ENCODE measurements at places on chromosomes 4 and X.

DNA sequence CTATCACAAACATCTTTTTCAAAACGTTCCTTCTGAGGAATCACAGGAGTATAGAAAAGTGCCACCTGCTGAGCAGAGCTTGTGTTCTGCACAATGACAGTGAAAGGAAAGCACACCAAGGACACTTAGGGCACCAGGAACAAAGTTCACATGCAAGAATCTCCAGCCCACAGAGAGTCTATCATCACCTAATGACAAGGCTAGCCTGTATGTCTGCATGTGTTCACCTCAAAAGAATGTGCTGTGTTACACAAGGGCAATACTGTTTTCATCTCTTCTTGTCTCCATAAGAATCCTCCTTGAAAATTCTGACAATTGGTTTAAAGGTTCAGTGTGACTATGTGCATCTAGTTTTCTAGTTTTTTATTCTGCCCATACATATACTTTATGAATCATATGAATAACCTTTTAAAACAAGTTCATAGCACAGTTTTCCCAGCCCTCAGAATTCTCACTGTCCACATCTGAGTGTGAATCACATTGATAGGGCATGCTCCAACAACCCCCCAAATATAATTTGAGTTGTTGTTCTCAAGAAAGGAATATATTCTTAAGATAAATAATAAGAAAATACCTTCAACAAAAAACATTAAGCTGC lies 118.0 kb downstream of the PWWP3B start:
- DNase-seq, result no peak

GRCh38 chrX:22136711-22137110 lies 104.6 kb downstream of the PHEX start:
- no peak for DNase-seq

DNA sequence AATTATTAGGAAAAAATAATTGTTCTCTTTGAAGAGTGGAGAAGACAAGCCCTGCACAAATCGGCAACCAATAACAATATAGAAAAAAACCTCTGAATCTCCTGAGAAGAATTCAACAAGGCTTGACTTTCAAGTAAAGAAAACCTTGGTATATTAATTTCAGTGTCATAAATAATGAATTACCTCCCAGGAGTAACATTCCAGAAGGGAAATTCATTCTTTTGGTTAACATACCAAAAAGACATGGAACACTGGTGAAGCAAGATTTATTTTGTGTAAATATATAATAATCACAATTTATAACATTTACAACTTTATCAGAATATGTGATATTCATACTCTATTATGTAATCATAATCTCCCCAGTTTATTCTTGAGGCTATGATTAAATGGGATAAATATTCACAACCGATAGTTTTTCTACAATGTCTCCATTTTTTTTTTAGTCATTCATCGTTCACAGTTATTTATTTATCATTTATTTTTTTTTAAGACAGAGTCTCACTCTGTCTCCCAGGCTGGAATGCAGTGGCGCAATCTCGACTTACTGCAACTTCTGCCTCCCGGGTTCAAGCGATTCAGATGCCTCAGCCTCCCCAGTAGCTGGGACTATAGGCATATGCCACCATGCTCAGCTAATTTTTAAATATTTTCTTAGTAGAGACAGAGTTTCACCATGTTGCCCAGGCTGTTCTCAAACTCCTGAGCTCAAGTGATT lies 53.0 kb upstream of the RPS6KA6 start:
- no peak for DNase-seq

- no peak for DNase-seq
Observed at GRCh38 chrX:154437971-154438893, 1.3 kb downstream of the GDI1 start.

DNA sequence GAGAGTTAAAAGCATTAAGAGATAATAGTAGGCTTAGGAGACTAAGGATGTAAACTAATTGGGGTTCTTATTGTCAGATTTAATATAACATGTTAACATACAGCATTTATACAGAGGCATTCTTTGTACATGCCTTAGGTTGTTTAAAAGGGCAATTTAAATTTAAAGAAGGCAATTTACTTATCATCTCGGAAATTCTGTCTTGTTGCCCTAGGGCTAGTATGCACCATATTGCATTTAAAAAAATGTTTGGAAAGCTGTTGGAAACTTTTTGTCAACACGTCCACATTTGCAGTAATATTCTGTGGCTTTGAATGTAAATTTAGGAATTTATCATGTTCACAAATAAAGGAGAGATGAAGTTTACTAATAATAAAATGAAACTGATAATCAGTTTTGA lies 25.5 kb downstream of the GALNT7 start:
- DNase-seq, result no peak

DNA sequence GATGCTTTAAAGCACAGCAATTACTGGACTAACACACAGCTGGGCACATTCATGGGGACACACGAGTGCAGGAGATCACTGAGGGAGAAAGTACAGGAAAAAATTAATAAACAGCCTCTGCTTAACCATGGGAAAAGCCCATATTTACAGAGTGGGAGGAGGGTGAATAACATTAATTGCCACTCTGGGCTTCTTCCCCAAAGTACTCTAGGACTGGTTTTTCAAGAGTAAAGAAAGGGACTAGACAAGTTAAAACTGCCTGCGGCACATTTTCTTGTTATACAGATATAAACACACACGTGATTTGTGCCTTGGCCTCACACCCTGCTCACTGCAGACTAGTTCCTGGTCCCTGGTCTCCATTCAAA lies 179.7 kb upstream of the TET2 start:
- DNase-seq, result no peak

DNA sequence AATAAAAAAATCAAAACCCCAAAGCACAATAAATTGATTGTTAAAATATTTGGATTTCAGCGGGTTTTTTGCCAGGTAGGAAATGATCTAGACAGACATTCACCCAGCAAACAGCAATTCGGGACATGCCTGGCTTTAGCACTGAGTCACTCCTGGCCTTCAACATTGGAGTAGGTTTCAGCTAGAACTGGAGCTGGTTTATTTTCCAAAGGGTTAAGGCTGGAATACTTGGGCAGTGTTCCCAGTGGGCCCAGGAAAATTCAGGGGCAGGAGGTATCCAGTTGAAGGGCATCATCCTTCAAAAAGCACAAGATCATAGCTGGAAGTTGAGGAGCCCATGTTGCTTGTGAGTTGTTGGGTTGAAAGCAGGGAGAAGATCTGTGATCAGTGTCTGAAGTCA lies 41.0 kb downstream of the TXLNG start:
- DNase-seq, result no peak

DNA sequence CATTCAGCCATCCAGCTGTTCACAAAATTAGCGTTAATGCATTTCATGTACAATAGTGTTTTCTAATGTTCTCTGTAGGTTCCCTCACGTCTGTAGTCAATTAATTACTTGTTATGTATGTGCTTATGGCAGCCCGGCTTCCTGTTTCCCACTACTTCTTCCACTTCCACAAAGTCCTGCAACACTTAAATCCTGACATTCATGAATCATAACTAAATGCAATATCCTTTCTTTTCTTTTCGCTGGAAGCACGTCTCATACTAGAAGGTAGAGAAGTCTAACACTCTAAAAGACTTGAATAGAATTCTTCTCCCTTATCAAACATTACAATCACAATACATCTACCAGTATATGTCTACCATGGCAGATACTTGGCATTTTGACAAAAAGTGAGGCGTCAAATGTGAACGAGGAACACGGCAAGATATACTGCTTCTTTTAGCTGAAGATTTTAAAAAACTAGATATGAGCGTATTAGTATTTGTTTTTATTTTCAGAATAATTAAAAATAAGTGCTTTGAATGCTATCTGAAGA lies 239.0 kb upstream of the DIAPH2 start:
- DNase-seq, result no peak

DNA sequence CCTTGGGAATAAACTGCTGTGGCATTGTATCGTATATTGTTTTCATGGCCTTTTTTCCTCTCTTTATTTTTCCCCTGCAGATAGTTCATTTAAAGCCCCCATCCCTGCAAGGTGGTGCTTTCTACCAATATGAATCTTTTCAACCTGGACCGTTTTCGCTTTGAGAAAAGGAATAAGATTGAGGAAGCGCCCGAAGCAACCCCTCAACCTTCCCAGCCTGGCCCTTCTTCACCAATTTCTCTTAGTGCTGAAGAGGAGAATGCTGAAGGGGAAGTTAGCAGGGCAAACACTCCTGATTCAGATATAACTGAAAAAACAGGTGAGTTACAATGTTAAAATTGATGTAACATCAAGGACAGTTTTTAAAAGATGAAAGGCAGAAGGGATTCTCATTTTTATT lies 601 bp downstream of the SMARCAD1 start:
- DNase-seq, result no peak

GRCh38 chr4:185120631-185120946 lies 22.5 kb upstream of the SLC25A4 start:
- no peak for DNase-seq

- DNase-seq, result no peak
Observed at GRCh38 chr4:8370835-8371595, 69.5 kb downstream of the ACOX3 start.

DNA sequence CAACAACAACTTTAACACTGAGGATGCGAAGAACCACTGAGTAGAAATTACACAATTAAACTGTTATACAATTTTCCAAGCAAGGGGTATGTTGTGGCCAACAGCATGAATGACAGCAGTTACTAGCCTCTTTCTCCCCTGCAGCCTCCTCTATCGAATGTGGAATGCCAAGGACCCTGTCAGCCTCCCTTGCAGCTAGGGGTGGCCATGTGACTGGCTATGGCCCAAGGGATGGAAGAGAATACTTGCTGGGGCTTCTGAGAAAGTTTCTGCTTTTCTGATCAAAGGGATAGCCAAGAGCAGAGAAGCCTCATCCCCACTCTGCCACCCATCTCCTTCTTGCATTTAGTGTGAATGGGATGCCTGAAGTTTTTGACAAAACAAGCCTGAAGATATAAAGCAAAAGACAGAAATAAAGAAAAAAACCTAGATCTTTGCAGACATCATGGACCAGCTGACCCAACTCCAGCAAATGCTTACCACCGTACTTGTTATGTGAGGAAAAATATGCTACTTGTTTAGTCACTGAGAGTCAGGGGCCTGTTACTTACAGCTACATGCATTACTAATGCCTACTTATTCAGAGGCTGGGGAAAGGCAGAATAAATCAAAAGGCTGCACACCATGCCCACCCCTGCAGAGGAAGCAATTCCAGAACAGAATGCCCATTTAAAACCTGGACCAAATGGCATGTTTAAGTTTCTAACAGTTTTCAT lies 32.0 kb downstream of the DCTD start:
- no peak for DNase-seq

Data from stimulated activated CD4-positive, alpha-beta T cell treated with anti-CD3 and anti-CD28 coated beads, Interleukin-4, amount 100 ng/mL, for 24 hours (primary cell).